ENCODE measurements at places on chromosomes 3 and 15.

DNA sequence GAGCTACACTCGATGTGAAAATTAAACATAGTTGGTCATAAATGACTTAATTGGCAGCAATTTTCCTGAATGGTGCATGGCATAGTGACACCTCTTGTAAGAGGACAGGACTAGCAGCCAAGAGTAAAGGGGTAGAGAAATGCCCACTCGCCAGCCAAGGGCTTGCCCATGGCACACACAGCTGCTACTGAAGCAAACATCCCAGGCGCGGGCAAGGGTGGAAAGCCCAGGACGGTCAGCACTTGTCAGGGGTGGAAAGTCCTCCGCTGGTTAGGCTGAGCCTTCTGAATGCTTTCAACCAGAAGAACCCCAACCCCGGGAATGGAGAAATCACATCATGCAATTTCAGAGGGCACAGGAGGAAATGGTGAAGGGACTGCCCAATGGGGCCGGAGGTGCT is 31.6 kb downstream of the BDH1 start:
- DNase-seq: no peak

GRCh38 chr15:83694015-83694414 is 40.1 kb downstream of the ADAMTSL3 start:
- no peak for DNase-seq

- no peak for DNase-seq
Observed at GRCh38 chr3:178663201-178663934, 127.1 kb downstream of the KCNMB2 start.

DNA sequence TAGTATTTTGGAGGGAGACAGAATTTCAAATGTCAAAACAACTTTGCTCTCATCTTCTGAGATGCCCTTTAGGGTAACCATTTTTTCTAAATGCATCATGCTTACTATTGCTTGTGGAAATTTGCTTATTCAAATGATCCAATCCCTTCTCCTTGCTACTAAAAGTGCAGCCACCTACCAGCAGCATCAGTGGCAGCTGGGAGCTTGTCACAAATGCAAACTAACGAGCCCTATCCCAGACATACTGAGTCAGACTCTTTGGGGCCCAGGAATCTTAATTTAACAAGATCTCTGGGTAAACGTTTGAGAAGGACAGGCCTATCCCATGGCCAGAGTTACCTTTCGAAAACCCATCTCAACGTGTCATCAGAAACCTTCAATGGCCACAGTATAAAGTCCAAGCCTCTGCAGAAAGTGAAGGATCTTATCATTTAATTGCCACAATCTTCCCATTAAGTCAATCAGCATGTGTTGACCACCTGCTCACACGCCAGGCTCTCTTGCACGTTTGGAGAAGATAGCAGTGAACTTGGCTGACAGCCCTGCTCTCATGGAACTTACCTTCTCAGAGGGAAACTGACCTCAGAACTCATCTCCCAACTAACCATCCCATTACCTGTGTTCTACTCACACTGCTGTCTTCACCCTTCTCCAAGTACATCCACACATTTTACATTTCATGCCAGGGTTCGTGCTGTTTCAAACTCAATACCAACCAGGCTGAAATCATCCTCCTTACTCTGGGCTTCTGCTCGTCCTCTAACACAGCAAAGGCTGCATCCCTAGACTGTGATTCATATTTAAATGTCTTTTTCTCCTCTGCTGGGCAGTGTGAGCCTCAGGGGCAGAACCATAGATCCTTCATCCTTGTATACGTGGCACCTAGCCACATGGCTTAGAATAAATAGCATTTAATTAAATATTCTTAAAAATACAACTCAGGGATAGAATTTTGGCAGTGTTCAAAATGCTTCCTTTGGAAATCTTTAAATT is 24.8 kb upstream of the VGLL4 start:
- no peak for DNase-seq

GRCh38 chr3:8843347-8843746 is 73.9 kb upstream of the OXTR start:
- DNase-seq: no peak

DNA sequence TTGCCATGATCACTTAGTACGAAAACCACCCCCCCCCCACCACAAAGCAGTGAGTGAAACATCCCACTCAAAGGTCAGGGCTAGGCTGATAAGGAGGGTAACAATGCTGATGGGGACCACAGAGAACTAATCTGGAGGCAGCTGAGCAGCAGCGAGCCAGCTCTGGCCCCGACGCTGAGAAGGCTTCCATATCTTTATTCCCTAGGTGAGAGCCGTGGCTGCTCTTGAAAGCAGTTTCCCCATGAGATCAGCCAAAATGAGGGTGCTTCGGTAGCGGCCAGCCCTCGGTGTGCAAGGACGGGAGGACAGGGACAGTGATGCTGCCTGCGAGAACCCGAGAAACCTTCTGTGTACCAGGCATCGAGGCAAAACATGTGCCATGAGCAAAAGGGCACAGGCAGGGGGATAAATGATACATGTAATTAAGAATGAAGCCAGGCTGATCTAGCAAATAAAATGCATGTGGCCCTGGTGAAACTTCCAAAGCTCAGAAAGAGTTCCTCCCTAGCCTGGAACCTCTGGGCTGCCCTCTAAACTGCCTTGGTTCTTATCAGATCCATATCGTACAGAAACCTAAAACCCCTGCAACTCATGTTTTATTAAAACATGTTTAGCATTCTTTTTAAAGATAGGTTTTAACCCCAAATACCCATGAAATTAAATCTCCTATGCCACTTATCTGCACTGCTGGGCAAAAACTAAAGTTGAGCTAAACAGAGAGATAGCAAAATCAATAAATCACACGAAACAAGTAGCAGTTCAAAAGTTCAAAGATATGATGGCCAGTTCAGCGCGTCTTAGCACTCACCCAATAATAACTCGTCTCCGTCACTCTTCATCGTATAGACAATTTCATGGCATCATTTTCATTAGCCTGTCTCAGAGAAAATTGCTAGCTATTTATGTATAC is 337.3 kb downstream of the FOXP1 start:
- DNase-seq: no peak

DNA sequence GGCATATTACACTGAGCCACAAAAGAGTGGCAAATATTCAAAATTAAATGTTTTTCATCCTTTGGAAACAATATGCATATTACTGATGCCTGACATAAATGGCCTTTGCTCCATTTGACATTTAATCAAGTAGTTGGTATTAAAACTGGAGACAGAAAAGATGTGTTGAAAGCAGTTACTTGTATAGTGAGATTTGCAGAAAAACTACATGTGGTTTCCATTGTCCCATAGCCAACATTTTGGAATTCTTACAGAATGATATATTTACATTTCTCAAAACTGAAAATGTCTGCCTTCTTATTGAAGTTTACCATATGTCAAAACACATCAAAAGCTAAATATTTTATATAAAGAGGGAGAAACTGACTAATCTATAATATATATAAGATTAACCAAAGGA is 21.6 kb downstream of the SHOX2 start:
- DNase-seq: no peak

DNA sequence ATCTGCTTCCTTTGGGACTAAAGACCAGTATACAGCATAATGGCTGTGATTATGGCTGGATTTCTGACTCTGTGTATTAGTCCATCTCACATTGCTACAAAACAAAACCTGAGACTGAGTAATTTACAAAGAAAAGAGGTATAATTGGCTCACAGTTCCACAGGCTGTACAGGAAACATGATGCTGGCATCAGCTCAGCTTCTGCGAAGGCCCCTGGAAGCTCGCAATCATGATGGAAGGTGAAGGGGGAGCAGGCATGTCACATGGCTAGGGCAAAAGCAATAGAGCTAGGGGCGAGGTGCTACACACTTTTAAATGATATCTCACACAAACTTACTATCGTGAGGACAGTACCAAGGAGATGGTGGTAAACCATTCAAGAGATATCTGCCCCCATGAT is 68.0 kb upstream of the GADL1 start:
- no peak for DNase-seq

GRCh38 chr3:52072471-52072870 is 16.1 kb upstream of the DUSP7 start:
- DNase-seq: no peak

- DNase-seq: no peak
Observed at GRCh38 chr3:29958816-29959215, 647.6 kb upstream of the TGFBR2 start.

GRCh38 chr3:65170390-65171042 is 482.7 kb upstream of the ADAMTS9 start:
- no peak for DNase-seq

GRCh38 chr3:3902161-3902560 is 102.9 kb downstream of the LRRN1 start:
- DNase-seq: no peak

DNA sequence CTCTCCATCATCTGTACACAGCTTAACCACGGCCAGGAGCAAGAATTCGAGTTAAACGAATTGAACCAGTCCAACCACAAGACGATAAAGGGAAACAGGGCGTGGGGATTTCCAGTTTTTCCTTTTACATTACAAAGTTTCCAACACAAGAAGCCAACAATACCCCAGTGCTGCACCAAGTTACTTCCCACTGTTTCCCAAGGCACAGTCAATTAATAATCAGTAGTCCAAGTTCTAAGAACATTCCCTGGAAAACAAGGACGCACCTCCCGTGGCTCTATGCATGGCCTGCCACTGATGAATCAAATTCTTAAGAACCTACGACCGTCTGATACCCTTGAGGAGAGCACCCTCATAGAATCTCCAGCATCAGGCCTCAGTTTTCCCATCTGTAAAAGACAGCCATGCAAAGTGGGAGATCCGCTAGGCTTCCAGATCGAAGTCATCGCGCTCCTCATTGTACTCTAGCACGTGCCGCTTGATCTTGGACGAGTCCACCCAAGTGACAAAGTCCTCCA is 774 bp downstream of the IMP3 start:
- no peak for DNase-seq

GRCh38 chr3:138396752-138397410 is 37.5 kb upstream of the ESYT3 start:
- no peak for DNase-seq

DNA sequence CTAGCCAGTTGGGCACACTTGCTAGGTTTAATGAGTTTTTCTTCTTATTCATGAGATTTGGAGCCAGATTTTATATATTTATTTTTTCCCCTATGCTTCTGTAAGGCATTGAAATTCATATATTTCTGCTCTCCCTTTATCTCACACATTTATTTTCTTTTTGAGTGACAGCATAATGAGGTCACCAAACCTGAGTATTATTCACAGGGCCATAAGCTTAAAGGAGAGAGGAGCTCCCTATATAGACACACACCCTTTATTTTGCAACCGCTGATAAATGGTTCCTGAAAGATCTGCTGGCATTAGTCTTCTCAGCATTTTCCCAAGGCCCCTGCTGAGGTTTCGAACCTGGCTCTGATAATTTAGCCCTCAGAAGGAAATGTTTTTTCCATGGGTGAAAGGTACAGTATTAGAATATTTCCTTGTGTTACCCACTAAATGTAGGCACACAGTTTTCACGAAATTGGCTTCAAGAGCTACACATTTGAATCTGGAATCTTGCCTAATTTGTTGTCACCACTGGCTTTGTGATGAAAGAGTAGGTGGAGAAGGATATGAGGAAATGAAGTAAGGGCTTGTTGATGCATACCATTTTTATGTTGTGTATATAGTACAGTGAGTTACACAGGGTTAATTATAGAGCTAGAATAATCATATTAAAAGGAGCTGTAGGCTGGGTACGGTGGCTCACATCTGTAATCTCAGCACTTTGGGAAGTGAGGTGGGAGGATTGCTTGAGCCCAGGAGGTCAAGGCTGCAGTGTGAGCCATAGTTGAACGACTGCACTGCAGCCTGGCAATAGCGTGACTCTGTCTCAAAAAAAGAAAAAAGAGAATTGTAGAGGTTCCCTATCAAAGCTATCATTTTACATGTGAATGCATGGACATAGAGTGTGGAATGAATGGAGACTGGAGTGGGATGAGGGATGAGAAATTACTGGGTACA is 6.5 kb downstream of the KLHL18 start:
- no peak for DNase-seq

- DNase-seq: no peak
Observed at GRCh38 chr15:76150513-76150912, 90.7 kb downstream of the TMEM266 start.

DNA sequence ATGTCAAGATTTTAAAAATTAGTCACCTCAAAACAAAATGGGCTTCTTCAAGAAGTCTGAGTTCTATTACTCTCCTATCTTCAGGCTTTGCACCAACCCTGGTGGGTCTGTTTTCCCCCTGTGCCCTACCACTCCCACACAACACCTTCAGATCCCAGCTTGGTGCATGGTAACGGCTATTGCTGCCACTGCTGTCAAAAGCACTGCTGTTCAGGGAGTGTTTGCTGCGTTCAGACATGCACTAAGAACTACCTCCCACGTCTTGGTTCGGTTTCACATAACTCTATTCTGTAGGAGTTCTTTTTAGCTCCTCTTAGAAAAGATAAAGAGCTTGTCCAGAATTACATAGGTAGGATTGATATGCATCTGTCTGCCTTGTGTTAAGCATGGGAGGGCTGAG is 799.2 kb downstream of the NR2F2 start:
- DNase-seq: no peak

GRCh38 chr3:70064194-70064779 is 64.8 kb downstream of the SAMMSON start:
- DNase-seq: no peak

DNA sequence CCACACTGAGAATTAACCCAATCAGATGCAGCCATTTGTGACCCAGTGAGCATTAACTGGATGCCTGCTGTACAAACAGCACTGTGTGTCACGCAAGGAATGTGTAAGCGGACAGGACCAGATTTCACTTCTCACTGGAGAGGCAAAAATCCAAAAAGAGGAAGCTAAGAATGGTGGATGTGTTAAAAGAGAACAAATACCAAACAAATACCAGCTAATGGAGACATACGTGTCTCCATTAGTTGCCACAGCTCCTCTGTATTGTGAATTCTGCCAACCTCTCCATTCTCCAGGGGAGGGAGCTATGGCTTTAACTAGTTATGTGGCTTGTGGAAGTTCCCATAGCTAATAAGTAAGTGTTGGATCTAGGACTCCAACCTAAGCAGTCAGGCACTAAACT is 2.6 kb downstream of the LTF start:
- DNase-seq: no peak

DNA sequence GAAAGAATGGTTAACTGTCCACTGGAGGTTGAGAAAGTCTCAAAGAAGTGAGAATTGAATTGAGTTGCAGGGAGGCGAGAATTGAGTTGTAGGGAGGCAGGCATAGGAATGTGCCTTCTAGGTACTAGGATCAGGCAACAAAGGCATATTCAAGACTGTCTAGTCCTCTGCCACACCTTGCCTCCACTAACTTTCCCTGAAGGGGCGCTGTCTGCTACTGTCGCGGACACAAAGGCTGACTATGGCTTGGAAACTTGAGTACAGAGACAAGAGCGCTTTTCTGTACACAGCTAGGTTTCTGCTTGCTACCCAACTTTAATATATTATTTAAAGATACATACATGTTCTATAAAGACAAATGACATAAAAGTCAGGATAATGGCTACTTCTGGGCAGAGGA is 10.4 kb upstream of the FBXL22 start:
- DNase-seq: no peak

DNA sequence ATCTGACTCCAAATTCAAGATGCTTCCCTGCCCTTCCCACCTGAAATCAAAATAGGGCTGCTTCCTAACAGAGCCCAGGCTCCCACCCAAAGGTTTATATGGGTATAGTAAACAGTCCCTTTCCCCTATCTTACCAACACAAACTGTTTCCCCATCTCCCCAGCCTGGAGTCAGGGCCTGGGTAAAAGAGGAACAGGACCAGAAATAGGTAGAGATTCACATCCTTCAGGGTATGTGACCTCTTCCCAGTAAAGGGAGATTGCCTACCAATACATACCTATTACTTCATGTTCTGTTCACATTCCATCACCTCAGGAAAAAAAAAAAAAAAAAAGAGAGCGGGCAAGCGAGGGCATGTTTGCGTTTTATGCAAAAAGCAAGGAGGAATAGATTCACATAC is 9.7 kb upstream of the SHF start:
- DNase-seq: no peak
